ENCODE measurements at places on chromosomes 3 and 15.

DNA sequence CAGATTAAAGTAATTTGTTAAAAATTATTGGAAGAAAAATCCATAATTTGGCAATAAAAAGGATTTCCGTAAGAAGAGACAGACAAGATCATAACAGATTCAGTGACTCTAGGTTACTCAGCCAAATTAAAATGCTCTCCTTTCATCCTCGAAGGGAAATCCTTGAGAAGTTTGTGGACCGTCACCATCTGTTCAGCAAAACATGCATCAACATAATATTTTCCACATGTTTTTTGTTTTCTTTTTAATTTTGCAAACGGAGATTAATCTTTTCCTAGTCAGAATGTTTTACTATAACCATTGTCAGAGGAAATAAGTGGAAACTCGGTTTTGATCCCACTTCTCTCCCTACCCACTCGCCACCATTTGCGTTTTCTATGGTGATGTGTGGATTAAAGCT, 128.3 kb downstream of the TMCO5A start:
- DNase-seq = no peak

DNA sequence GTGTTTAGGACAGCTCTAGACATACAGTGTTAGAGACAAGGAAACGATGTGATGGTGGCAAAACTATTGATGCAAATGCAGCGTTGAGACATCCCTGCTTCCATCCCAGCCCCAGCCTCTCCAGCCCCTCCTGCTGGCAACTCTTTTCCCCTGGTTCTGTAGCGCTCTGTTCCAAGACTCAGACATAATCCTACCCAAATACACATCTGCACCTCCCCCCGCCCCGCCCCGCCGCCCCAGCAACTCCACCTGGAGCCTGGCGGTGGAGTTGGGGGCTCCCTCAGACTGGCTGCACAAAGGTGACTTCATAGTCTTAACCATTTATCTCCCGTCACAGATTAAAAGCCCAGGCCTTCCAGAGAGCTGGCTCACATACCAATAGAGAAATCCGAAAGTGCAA, 7.2 kb upstream of the SEC22A start:
- DNase-seq = no peak

DNA sequence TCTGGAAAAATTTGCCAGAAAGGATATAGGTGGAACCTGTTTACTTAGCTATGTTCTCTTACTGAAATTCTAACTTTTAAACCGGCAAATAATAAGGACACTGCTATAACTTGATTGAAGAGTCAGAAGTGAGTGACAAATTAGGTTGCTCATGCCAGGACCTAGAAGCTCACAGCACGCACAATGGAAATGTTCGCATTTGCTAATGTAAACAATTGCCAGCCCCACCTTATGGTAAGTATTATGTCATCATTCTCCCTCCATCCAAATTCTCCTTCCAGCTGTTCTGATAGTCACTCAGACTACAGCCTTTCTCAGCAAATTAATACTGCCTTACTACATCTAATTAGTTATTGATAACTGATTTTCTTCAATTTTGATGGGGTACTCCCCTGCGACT, 4.8 kb upstream of the STXBP5L start:
- no peak for DNase-seq

GRCh38 chr3:46163556-46164041, 44.5 kb downstream of the CCR1 start:
- no peak for DNase-seq

- no peak for DNase-seq
Measured at GRCh38 chr3:120683671-120684301, 1.7 kb upstream of the HGD start.

GRCh38 chr15:81858586-81858985, 187.2 kb downstream of the MEX3B start:
- DNase-seq = no peak

- DNase-seq = no peak
Measured at GRCh38 chr15:92528736-92529135, 126.8 kb downstream of the FAM174B start.

DNA sequence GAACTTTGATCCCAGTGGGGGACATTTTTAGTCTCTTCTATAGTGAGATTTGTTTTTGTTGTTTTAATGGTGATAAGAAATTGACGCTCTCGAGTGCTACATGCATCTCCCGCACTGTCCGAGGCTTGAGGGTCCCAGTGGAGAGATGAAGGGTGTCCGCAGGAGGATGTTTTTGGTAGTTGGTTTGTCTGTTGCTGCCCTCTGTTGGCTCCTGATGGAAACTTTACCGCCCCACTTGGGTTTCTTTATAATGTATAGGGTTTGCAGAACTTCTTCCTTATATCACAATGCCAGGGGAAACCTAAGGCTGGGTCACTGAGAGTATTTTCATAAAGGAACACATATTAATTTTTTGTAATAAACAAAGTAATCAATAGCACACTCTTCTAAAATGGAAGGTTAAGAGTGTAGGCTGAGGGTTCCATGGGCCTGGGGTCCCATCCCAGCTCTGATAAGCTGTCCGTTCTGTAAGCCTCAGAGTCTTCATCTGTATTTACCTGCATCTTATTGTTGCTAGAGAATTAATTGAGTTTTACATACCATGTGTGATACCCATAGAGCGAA, 185.3 kb upstream of the FEZF2 start:
- no peak for DNase-seq

GRCh38 chr3:125318871-125319270, 56.3 kb downstream of the ZNF148 start:
- DNase-seq = no peak

GRCh38 chr3:127848131-127849129, 26.1 kb upstream of the MGLL start:
- DNase-seq = peak; percentile 51

DNA sequence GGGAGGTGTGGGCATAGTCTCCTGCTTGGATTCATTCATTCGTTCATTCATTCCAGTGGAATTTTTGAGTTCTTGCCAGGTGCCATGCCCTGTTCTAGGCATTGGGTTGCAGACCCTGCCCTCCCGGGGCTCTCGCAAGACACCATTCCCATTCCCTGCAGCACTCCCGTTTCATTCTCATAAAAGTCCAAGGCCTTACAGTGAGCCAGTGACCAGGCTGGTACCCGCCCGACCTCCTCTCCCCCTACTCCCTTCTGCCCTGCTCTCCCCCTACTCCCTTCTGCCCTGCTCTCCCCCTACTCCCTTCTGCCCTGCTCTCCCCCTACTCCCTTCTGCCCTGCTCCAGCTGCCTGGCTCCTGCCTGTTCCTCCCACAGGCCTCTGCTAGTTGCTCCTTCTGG, 41.9 kb downstream of the AMOTL2 start:
- no peak for DNase-seq

DNA sequence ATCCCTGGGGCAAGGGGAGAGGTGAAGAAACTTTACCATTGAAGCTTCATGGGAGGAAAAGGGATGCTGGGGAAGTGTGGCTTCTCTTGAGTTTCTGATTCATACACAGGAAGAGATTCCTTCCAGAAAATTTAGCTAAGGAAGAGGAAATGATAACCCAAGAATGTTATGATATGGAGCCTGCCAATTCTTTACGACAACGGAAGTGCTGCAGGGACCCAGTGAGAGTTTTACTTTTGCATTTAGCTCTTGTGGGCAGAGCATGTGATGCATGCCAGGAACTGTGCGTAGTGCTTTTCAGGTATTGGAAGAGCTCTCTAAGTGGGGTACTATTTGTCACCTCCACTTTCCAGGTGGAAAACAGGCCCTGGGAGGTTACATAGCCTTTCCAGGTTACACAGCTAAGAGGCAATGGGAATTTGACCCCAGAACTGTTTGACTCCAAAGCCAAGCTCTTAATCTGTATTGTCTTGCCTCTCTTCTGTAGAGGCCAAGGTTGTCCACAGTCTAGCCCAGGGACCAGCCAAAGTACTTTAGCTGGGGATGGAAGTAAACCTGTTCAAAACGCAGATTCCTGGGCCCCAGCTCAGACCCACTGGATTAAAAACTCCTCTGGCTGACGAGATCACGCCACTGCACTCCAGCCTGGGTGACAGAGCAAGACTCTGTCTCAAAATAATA, 23.0 kb downstream of the CMTM7 start:
- DNase-seq = no peak

DNA sequence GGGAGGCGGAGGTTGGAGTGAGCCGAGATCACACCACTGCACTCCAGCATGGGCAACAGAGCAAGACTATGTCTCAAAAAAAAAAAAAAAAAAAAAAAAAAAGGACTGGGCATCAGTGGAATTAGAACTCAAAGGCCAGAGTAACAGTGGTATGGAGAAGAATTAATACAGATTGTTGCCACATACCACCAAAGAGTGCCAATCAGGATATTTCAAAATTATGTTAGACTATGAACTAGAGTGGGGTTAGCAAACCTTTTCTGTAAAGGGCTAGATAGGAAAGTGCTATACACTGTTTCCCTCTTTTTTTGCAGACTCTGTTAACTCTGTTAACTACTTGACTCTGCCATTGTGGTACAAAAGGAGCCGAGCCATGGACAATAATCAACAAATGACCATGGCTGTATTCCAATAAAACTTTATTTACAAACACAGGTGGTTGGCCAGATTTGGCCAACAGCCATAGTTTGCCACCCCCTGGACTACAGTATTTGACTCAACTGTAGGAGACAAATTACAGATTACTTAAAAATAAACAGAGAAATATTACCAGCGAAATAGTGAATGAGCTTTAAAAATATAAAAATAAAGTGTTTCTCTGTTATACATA, 28.6 kb downstream of the DPH3 start:
- DNase-seq = no peak

DNA sequence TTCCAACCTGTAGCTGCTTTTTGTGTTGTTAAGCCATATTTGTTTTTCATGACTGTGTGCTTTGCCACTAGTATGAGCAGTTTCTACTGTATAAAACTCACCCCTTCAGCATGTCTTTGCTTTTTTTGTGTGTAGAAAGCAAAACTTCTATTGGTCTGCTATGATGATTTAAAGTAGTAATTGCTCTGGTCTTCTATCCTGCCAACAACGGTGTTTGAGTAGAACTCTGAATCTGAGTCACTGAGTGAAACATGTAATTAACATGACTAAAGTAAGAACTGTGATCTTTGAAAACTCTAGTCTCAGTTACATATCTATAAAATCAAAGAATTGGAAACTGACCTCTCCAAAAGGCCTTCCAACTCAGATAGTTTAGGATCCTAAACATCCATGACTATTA, 133.6 kb downstream of the TPRG1 start:
- no peak for DNase-seq

GRCh38 chr3:14329116-14329830, 73.1 kb upstream of the SLC6A6 start:
- DNase-seq = no peak

GRCh38 chr3:127419641-127420553, 132.1 kb upstream of the PRR20G start:
- DNase-seq = no peak

DNA sequence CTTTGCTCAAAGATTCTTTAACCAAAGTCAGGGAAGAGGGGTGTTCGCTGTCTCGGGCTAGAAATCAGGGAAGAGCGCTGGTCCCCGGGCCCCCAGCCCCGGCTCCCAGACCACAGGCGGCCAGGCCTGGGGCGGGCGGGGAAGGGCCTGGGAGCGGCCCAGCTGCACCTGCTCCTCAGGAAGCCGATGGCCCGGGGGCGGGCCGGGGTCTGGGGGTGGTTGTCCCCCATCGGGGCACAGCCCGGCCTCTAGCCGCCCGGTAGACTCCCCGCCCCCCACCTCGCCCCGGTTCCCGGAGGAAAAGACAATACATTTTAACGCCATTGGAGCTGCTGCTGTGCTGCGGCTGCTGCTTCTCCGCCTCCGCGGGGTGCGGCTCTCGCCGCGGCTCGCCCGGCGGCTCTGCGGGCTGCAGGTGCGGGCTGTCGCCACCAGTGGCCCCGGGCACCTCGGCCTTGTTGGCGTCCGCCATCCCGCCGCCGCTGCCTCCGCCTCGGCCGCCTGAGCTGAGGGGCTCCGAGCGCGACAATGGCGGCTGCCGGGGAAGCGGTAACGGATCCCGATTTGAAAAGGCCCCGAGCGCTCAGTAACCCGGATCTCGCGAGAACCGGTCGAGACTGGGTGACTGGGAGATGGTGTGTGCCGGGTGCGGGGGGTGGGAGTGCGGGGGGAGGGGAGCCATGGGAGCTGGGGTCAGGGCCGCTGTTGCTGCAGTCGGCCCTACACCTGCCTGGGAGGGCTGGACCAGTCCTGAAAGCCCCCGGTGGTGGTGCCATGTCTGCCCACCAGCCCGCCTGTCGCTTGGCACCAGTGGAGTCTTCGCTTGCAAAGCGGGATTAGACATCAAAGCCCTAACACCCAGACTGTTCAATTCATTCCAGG, at the start of gene MYEF2:
TSS of gene MYEF2 (minus strand) at position 530 of the 882 bp plus-strand sequence. CDS start at position 472, 58 bp downstream.
- DNase-seq = peak; percentile 80

DNA sequence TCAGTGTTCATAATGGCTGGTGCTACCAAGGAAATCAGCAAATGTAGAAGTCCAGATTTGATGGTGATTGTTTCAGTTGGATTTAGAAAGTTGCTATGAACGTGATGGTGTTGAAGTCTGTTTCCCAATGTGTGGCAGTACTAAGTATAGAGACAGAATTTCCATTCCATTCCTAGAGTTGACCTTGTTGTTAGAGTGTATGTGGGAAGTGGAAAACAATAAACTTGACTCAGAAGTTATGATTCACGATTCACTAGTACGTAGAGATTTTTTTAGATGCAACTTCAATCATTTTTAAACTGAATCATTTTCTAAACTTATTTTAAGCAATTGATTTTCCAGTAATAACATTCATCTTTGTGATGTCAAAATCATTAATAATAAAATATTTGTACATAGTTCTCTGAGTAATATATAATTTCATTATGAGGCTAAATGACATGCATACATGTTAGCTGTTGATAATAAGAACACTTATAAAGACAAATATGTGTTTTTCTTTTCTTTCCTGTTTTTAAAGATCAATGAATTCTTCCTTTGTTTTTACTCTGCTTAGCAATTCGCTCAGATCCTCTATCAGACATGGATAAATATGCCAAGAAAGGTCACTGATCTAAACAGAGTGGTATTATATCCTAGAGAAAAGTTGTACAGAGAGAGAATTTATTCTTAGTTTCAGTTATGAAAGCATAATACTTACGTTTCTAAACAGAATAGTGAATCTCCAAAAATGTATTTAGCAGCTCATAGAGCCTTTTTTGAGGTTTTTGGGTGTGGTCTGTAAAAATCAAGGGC, 108.8 kb upstream of the GPR149 start:
- no peak for DNase-seq

DNA sequence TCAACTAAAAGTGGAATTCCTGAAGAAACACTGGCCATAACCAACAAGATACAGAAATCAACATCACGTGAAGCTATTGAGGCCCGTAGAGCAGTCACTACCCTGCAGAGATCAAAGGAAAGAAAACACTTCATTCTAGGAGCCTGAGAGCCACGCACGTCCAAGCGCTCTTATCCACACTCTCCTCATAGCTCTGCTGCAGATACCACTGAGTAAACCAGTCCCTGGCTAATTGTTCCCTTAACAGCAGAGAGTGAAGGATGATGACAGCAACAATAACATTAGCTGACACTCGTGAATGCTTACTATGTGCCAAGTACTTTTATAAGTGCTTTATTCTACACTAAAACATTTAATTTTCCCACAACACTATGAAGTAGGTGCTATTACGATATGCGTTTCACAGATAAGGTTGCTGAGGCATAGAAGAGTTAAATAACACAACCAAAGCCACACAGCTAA, 271.0 kb upstream of the GADL1 start:
- no peak for DNase-seq

DNA sequence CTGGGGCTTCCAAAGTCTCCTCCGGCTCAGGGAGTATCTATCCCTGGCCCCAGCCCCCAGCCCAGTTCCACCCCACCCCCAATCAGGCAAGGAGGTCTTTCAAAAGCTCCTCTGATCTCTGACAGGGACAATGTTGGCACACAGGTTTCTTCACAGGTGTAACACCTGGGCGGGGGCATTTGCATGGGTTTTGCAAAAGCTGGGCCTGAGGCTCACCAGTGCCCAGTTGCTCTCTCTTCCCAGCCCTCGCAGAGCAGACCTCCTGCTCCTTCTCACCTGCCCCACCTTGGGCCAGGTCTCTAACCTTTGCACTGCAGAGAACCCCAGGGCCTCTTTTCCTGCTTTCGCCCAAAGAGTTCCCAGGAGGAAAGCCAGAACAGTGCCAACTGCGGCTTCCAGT, 8.6 kb upstream of the CSK start:
- DNase-seq = no peak
